T-cell (primary cell): ENCODE measurements at places on chromosomes 13 and 19.

DNA sequence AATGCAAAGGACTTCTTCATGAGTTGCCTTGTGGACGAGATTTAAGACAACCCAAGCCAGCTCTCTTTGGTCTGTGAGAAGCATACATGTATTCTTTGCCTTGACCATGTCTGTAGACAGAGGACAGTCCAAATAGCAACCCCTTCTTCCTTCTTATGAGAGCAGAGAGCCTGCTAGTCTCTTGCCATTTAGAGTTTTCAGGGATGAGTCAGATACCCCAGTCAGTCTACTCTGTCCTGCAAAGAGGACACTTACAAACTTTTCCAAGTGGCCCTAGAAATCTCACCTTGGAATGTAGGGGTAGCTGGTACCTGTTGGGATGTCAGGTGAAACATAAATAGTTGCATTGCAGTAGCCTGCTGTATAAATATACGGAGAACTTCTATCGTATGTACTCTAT, 36.7 kb downstream of the DNAJC3 start:
- no peak for DNase-seq

DNA sequence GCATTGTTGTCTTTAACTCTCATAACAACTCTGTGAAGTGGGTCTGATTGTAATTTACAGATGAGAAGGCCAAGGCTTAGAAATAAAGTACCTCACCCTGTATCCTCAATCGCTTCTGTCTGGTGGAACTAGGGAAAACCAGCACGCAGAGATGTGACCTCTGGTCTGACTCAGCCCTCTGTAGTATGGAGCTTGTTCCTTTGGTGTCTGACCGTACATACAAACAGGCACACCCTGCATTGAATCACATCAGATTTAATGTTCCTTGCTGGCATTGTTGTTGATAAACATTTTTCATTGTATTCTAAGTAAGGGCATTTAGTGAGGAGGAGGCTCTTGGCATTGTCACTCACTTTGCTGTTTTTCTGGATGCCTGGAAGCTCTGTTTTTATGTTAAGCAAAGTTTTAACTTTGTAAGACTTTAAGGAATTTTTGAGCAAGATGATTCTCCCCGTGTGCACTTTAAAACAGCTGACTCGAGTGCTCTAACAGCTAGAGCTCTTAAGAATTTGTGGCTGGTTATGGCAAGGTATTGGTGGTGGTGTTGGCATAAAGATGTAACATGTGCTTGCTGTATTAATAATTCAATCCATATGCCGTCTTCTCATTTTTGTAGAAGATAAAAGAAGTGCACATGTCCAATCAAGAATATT, 89.0 kb upstream of the SPATA13 start:
- no peak for DNase-seq

GRCh38 chr19:38666663-38667511, 19.4 kb downstream of the ACTN4 start:
- no peak for DNase-seq

DNA sequence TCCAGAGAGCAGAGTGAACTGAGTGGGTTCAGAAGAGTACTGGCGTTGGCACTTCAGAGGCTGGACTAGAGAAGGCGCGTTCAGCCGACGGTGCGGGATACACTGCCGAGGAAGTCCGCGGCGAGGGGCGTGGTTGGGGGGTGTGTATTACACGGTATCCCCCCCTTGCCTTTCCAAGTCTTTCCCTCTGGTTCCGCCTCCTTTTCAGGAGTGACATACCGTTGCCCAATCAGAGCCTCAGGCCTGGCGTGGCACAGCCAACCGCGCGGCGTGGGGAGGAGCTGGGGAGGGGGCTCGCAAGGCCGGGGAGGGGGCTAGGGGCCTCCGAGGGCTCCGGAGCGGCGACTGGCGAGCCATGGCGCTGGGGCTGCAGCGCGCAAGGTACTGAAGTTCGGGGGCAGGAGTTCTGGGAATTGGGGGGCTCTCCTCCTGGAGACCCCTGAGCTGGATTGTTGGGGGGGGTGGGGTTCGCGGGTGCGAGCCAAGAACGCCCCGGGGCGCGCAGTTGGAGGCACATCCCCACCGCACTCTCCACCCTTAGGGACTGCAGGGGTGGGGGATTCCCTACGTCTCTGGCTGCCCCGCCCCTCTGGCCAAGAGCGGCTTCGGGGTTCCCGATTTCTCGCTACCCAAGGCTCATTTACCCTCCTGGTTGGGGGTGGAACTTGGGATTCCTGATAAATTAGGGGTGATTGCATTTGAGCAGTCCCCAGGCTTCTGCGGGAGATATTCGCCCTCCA, at the start of gene HIF3A:
HIF3A (plus strand) TSS at position 321 of the 740 bp plus-strand sequence; CDS start at position 356, 35 bp downstream.
- DNase-seq, result no peak

DNA sequence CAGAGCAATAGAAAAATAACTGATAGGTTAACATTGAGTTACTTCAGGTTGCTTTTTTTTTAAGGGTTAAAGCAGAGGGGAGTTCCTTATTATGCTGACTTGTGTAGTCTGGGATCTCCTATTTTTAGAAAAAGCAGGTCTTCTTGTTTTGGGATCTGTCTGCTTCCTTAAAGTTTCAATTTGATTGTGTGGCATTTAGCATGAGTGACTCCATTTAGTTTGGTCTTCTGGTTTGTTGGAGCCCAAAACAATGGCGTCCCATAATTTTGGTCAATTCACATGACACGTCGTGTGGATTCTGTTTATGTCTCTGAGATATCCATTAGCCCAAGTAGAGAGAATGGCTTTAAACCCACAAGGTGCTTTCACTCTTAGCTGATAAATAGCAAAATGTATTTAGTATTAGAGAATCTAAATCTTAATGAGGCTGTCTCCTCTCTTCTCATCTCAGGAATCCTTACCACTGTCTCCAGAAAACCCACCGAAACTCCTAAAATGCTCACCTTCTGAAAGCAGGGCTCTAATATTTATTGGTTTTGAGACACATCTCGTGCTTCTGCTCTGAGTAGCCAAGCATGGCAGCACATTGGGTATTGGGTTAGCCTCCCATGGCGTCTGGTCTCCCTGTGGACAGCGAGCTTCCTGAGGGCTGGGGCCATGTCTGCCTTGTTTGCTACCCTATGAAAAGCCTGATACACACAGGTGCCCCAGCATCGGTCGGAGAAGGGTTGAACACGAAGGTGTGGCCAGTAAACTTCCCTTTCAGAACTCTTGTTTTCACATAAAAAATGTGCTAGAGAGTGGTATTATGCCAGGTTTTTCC, 67.2 kb upstream of the GPR183 start:
- DNase-seq, result no peak
